Caudate nucleus (tissue), 63 donors: ENCODE measurements at places on chromosomes 5 and 9.

DNA sequence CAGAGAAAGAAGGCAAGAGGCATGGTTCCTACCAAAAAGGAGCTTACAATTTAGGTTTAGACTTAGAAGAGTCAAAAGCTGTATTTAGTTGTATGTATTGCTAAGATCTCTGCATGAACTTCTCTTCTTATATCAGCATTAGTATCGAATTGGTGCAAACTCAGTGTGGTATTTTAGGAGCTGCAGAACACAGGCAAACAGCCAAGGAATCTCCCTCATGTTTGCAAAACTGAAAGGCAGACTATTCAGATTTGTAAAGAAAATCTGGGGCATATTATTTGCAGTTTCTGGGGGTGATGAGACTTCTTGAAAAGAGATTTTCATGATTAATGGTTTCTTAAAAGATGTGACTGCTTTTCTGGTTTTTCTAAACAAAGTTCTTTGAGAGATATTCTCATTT is 252.7 kb downstream of the CEMIP2 start:
- no peak for DNase-seq

- DNase-seq: no peak
Measured at GRCh38 chr5:134288610-134289009, 62.7 kb upstream of the PPP2CA start.

DNA sequence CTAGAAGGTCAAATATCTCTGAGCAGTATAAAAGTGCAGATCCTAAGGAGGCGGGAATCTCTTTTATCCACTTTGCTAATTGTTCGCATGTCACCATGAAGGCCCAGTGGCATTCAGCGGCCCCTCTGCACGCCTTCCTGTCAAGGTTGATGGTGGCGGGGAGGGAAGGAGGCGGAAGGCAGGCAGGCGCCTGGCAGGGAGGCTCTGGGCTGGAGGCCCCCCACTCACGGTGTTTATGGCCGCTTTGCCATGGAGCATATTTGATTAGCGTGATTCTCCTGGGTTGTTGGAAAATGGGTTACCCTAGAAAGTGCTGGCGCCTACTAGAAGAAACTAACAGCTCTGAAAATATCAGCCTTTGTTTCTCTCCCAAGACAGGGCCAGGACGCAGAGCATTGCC is 209.6 kb downstream of the FSTL4 start:
- no peak for DNase-seq

DNA sequence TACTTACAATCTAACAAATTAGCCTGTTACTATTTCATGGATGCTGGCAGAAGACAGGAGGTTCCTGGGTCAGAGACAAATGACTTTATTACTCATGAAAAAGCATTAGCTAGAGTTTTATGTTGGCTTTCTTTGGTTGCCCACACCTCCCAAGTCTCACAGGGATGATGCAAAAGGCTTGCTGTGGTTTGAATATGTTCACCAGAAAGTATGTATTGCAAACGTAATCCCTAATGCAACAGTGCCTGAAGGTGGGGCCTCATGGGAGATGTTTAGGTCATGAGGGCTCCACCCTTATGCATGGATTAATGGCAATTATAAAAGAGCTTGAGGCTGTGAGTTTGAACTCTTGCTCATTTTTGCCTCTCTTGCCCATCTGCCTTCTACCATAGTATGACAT is 28.5 kb downstream of the DPYSL3 start:
- no peak for DNase-seq

DNA sequence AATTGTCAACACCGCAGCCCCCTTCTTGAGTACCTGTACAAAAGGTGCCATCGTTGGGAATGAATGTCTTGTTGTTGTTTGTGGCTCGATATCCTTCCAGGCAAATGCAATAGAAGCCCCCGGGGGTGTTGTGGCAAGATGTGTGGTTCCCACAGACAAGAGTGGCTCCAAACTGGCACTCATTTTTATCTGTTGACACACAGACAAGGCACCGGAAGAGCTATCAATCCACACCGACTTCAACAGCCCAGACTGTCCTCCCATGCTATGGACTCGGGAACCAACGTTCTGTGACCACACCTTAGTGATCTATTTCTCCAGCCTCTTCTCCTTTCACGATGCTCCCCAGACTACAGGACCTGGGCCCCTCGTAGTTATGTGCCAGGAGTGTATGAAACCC is 25.9 kb downstream of the SUSD1 start:
- DNase-seq: no peak

DNA sequence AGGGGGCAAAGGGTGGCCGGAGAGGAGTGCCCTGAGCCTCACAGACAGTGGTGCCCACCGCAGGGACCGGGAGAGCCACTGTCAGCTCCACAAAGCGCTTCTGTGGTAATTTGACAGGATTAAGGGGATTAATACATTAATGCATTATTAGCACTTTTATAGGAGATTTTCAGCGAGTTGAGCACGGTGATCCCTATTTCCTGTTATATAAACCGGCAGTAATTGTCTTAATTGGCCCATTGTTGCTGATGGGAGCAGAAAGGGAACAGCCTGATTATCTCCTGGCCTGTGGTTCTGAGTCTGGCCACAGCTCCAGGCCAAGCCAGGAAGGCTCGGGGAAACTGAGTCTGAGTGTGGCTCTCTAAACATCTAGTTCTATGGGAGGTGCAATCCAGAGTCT is 423.6 kb downstream of the CDK5RAP2 start:
- DNase-seq: no peak
